ENCODE measurements at places on chromosomes 2 and 18. TPM values are rescaled to one million over a fixed set of nuclear protein-coding genes. Genes with fewer than 3 reads are reported as not detected.

The DNAH7 gene
- not detected for total RNA-seq

The RFX8 gene
- total RNA-seq, result 0.67 TPM

The MYOM1 gene
- total RNA-seq, result 0.74 TPM

The AP1S3 gene
- 0.50 TPM for total RNA-seq

The LTBP1 gene
- not detected for total RNA-seq

The GLI2 gene
- not detected for total RNA-seq

The GPAT2 gene
- 2.0 TPM for total RNA-seq

The DSEL gene
- total RNA-seq, result 0.52 TPM

The MAP3K19 gene
- total RNA-seq, result not detected

The PARD3B gene
- total RNA-seq, result 0.87 TPM

The RAD51AP2 gene
- total RNA-seq, result not detected

Data from CD4-positive, alpha-beta T cell (primary cell).